ENCODE measurements at places on chromosomes 16 and 17. TPM values are rescaled to one million over a fixed set of nuclear protein-coding genes. Genes with fewer than 3 reads are reported as not detected.

TPSG1 gene
- not detected for total RNA-seq

ITGA2B gene
- total RNA-seq, result 0.19 TPM

PITPNM3 gene
- 1.3 TPM for total RNA-seq

NPIPB9 gene
- total RNA-seq, result 4.1 TPM

NPIPB6 gene
- 1.1 TPM for total RNA-seq

PYY gene
- total RNA-seq, result 0.33 TPM

DDX19B gene
- total RNA-seq, result 35.8 TPM

LRRC37A3 gene
- total RNA-seq, result 10.6 TPM
